ENCODE measurements at places on chromosomes 5 and 9. TPM values are rescaled to one million over a fixed set of nuclear protein-coding genes. Genes with fewer than 3 reads are reported as not detected.

GRCh38 chr9:11968631-11969030 lies 724.6 kb upstream of the TYRP1 start:
- DNase-seq = no peak

- DNase-seq = no peak
These were observed 9.2 kb upstream of the TAF1L start for GRCh38 chr9:32644698-32645097.

DNA sequence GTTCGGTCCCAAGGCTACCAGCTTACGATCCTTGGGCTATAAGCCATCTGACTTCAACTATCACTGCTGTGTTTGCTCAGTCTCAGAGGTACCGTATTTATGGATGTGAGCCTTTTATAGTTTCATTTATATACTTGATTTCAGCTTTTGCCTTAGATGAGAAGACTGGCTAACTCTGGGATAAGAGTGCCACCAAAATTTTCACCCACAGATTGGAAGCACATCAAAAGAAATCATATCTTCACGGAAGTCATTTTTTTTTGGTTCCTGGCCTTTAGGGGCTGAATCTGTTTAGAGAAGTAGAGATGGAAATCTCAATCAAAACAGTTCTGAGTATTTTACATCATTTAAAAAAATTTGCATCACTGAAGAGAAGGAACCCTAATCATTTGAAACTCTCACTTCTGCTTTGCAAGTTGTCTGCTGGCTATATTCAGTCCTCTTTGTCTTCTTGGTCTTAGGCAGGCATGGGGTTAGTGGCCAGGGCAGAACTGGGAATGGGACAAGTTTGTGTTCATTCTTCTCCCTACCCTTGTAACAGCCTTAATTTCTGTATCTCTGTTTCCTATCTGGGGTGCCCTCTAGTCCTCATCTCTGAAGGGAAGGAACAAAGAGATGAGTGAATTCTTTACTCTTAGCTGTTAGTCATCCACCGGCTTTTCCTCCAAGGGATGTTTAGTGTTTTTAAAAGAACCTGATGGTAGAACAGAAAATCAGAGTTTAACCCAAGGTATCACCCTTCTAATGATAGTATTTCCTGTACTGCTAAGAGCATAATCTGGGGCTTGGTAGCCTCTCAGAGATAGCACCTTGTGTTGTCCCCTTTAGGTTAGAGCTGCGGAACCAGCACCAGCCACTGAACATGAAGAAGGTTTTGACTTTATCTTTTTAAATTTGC lies 14.1 kb upstream of the TNFAIP8 start:
- no peak for DNase-seq

- DNase-seq = no peak
These were observed 5.6 kb upstream of the SPDL1 start for GRCh38 chr5:169577951-169578350.

DNA sequence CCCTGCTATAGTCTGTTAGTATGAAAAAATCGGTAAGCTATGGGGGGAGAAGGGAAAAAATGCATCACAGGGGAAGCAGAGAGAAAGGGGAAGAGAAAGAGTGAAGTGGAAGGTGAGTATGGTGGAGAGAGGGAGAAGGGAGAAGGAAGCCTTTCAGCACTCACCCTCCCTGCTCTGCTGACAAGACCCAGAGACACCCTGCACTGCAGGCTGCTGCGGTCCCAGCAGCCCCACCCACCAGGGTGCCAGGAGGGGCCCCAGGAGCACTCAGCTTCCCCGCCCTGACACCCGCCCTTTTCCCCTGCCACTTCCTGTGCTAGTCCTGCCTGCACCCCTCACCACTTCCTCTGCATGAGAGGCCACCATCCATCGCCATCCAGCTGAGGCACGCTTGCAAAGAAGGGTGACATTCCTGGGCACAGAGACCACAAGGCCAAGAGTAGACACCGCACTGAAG lies 12.7 kb downstream of the STK10 start:
- DNase-seq = no peak

GRCh38 chr5:131986161-131986912 lies 25.1 kb downstream of the ACSL6 start:
- no peak for DNase-seq

GRCh38 chr5:168174376-168174775 lies 117.1 kb upstream of the WWC1 start:
- no peak for DNase-seq

GRCh38 chr5:43851741-43852140 lies 248.8 kb downstream of the NNT start:
- DNase-seq = no peak

GRCh38 chr5:6745706-6746222 lies 32.5 kb downstream of the TENT4A start:
- DNase-seq = no peak

The ANKRD31 gene
- total RNA-seq = 0.08 TPM

The GLIPR2 gene
- total RNA-seq = 11.2 TPM
